ENCODE measurements at places on chromosomes 6 and 20. TPM values are rescaled to one million over a fixed set of nuclear protein-coding genes. Genes with fewer than 3 reads are reported as not detected.

The KCNQ5 gene
- total RNA-seq, result 5.5 TPM

The PGC gene
- not detected for total RNA-seq

The GHRH gene
- not detected for total RNA-seq

The HLA-DMA gene
- total RNA-seq, result 3.0 TPM

The PNLDC1 gene
- not detected for total RNA-seq

The SYCP2 gene
- 2.1 TPM for total RNA-seq

The NFATC2 gene
- 0.89 TPM for total RNA-seq

The CGAS gene
- total RNA-seq, result 0.37 TPM

DNA sequence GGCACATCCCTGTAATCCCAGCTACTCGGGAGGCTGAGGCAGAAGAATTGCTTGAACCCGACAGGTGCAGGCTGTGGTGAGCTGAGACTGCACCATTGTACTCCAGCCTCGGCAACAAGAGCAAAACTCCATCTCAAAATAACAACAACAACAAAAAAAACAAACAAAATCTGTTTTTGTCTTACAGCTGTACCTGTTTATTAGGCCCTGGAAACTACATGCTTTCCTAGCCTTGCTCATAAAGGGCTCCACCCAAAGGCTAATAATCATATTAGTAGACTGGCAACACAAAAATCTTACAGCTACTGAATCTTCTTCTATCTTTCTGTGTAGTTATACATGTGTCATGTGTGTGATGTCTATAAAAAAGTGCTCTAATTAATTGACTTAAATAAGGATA, 503.9 kb upstream of the EYS start:
- DNase-seq, result no peak

- no peak for DNase-seq
These were observed 167.4 kb upstream of the BMP2 start for GRCh38 chr20:6599876-6600735.

DNA sequence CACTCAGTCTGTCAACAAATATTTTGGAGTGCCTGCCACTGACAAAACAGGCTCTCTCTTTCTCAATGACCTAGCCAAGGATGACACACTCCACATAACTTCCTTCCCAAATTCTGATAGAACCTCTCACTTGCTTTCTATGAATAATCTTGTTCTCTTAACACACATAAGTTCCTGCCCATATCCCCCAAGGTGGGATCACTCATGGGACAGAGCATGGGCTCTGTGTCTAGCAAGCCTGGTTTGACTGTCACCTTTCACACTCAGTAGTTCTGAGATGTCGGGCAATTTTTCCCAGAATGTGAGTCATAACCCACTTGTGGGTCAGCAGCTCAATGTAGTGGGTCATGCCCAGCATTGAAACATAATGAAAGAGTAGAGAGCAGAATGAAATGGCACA, 78.1 kb downstream of the LRFN2 start:
- DNase-seq, result no peak

DNA sequence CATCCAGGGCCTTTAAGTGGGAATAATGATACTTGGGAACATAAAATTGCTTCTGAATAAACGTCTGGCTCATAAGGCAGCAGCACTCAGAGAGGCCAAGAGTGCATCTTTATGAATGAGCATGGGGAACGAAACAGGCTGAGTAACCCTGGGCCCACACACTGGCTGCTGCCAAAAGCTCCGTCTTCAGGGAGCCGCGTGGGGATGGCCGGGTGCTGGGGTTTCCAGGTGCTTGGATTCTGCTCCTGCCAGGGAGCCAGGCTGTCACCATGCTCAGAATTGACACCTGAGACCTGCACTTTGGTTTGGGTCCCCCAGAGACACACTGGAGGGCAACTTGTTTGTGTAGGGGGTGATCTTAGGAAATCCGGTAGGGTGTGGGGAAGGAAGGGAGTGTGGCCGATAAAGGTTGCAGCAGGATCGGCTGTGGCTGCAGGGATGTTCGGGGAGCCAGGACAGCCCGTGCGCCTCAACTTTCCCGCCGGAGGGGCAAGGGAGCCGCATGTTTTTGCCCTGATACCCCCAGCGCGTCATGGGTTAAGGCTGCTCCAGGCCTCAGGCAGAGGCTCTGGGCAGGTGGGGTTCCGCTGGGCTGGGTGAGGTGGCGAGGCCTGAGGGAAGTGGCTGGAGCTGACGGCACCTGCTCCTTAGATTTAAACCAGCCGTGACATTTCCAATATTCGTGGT, 101.8 kb downstream of the YTHDF1 start:
- no peak for DNase-seq

GRCh38 chr6:99011151-99011550, 63.4 kb upstream of the FBXL4 start:
- no peak for DNase-seq

GRCh38 chr6:167272151-167272550, 19.0 kb upstream of the UNC93A start:
- no peak for DNase-seq

GRCh38 chr20:46814366-46815232, 80.0 kb upstream of the EYA2 start:
- peak; percentile 49 for DNase-seq

DNA sequence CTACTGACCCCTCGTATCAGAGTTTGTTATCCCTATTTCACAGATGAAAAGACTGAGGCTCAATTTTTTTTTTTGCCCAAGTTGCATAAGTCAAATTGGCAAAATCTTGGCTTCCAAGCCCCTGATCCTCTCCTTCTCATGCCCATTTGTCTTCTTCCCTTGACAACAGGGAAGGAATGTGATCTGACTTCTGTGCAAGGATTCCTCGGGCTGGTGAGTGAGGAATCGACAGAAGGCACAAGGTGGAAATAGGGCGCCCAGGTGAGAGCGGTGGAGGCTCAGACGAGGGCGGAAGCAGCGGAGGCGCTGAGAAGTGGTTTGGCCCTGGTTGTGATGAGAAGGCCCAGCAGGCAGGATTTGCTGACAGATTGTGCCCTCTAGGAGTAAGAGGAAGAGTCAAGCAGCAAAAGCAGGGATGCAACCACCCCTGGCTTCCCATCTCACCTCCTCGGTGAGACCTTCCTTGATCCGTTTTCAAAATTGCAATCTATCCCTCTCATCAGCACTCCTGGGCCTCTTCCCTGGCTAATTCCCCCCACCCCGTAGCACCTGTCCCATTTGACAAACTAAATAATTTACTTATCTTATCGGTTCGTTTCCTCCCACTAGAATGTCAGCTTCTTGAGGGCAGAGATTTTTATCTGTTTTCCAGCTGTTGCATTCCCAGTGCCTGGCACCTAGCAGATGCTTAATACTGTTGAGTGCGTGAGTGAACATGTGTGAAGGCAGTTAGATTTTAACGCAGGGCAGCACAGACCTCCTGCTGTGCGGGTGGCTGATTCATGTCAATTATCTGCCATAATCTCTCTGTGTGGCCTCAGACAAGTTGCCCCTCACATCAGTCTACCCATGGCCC, 3.7 kb upstream of the SIRPA start:
- no peak for DNase-seq

GRCh38 chr6:122623279-122623678, 13.1 kb downstream of the PKIB start:
- no peak for DNase-seq

- DNase-seq, result no peak
These were observed 404.6 kb downstream of the LAMA2 start for GRCh38 chr6:129287231-129288177.

GRCh38 chr20:10007747-10008146, 27.0 kb upstream of the ANKEF1 start:
- DNase-seq, result no peak

DNA sequence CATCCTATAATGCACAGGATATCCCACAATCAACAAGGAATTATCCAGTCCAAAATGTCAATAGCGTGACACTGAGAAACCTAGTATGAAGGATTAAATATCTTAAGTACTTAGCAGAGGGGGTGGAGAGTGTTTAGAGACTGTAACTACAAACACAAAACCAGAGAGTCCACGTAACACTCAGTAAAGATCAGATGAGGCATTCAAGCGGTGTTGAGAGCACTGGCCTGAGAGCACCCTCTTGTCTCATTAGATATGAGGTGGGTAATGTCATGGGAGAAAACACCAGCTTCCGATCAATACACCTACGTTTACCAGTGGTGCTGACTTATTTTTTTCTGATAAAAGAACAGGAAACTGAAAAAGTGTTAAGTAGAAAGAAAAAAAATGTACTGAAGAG, 2.3 kb downstream of the FAM184A start:
- DNase-seq, result no peak

DNA sequence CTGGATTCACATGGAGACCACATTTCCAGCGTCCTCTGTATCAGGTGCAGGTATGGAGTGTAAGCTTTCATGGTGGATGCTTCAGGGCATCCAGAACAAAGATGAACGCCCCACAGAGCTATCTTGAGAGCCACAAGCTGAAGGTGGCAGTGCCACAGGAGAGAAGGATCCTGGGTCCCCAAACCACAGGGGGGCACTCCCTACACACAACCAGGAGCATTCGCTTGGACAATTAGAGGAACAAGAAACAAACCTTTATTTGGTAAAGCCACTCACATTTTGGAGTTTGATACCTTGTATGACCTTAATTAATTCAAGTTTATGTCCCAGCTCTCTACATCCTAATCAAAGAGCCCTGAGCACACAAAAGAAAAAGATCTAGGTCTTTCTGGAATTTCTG, 406.3 kb downstream of the PREX1 start:
- DNase-seq, result no peak

GRCh38 chr20:51525241-51526105, 17.0 kb downstream of the NFATC2 start:
- no peak for DNase-seq

GRCh38 chr6:105058316-105058715, 101.4 kb downstream of the LIN28B start:
- DNase-seq, result no peak

DNA sequence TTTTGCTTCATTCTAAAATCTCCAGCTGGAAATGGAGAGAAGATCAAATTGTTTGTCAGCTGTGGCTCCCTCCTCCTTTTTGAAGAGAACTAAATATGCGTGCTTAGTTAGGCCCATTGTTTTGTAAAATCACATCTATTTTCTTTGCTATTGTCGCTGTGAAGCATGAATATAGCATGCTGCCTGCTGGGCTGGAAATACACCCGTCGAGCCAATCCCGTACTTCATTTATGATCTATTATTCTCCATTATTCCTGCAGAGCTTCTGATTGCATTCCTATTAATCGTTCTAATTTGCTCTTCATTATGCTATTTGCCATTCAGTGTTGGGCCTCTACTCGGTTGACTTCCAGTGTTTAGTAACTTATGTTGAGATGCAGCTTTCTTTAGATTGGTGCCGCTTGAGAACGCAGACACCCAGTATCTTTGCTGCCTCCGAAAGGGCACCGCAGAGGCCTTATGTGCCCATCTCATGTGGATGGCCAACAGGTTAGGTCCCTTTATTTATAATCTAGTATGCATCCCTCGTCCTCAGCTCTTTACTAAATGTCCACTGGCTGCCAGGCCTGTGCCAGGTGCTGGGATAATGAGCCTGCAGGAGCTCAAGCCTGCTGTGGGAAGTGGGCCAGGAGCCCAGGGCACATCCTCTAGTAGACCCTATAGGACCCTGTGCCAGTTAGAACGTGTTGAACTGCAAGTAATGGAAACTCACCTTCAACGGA, 45.6 kb downstream of the FAM50B start:
- no peak for DNase-seq

DNA sequence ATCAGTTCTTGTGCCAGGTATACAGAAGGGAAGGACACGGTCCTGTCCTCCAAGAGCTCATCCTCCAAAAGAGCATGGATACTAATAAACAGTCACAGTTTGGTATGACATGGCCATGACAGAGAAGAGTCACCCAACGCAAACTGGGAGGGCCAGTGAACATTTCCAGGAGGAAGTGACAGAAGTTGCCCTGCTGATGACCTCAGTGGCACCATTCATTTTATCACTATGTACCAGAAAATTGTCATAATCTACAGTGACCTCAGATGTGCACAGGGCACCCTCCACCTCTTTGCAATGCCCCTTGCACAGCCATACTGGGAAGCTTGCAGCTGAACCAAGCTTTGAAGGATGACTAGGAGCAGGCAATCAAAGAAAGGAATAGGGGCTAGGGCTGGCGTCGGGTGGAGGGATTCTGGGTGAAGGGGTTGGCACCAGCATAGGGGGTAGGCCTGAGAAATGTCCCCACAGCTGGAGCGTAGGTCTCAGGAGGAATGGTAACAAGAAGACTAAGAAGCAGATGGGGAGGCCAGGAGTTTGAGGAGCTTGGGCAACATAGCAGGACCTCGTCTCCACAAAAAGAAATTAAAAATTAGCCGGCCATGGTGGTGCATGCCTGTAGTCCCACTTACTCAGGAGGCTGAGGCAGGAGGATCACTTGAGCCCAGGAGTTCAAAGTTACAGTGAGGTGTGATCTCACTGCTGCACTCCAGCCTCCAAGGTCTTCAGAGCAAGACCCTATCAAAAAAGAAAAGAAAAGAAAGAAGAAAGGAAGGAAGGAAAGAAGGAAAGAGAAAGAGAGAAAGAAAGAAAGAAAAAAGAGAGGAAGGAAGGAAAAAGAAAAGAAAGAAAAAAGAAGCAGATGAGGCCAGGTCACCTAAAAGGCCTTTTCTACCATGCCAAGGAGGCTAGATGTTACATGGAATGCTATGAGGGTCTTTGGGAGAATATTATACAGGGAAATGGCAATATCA, 65.3 kb upstream of the SNX9 start:
- no peak for DNase-seq

DNA sequence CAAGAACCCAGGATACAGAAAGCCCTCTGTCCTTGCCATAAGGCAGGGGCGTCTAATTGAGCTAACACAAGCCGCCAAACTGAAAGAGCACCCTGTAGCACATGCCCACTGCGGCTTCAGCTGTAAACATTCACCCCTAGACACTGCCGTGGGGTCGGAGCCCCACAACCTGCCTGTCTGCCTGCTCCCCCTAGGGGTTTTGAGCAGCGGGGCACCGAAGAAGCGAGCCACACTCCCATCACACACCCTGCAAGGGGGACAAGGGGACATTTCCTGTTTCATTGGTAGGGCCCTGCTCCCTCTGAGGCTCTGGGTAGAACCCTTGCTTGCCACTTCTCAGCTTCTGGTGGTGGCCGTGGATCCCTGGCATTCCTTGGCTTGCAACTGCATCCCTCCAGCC, 45.2 kb upstream of the BCLAF1 start:
- no peak for DNase-seq

- no peak for DNase-seq
These were observed 20.3 kb downstream of the BCKDHB start for GRCh38 chr6:80126657-80127345.

DNA sequence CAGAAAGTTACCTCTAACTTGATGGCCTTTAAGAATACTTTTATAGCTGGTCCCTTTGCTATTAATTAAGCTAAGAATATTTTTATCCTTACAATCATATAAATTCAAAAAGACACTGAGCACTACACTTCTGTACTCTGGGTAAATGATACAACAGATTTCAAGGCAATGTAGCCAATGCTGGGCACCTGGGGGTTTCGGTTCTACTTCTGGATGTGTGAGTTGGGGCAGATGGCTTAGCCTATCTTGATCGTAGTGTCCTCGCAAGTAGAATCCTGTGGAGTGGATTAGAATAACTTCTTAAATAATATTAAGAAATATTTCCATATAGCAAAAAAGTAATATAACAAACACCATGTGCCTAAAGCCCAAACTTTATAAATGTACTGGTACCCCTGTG, 96.9 kb upstream of the NT5E start:
- DNase-seq, result no peak

Data from osteocyte (in vitro differentiated cells).